Midbrain (tissue), 1 donor: ENCODE measurements at places on chromosomes 7 and 10.

DNA sequence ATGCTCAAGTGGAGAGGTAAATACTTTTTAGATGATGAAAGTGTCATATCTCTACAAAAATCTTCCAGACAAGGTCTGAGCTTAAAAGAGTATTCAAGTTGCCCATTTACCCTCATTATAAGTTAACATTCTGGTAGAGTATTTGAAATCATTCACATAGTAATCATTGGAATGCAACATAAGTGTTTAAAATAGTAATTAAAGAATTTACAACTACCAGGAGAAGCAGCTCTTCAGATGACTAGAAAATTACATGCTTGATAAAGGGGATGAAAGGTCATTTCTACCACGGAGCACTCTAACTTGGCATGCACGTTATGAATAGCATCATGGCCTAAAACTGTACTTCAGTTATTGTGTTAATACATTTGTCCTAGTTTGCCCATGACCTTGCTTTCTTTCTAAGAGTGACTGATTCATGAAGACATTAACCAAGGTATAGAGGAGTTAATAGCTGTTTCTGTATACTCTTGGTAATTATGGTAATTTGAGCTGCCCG, 120.0 kb downstream of the SEMA3E start:
- no peak for DNase-seq

DNA sequence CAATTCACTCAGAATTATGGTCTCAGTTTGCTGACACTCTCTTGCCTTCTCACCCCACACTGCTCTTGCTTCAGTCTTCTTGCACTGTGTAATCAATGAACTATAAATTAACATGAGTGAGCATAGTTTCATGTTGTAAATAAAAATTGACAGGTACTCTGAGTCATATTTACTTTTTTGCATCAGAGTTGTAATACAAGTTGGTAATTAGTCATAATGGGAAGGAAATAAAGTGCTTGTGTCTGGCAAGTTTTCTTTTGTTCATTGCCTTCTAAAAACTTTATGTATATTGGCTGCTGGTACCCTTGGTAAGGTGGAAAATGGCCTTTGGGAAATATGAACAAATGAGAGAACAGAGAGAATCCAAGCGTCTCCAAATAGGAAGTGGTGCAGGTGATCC, 169.3 kb upstream of the MAGI2 start:
- DNase-seq: no peak

GRCh38 chr7:103346396-103346795, 1.0 kb upstream of the PSMC2 start:
- no peak for DNase-seq

DNA sequence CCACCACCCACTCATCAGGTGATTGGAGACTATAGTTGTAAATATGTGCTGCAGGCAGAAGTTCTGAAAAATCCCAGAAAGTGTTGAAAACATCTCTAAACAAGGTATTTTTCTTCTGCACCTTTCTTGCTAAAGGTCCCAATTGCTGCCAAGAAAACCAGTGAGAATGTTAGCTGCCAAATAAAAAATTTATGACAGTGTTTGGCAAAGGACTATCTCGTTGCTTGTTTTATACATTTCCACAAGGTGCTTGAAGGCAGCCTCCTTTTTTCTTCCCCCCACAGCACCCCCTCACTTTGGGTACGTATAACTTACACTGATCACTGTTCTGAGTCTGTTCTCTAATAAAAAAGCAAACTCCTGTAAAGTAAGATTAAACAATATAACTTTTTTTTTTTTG, 158.6 kb upstream of the TCF7L2 start:
- no peak for DNase-seq

- no peak for DNase-seq
Measured at GRCh38 chr7:12929476-12930140, 242.2 kb downstream of the ARL4A start.

DNA sequence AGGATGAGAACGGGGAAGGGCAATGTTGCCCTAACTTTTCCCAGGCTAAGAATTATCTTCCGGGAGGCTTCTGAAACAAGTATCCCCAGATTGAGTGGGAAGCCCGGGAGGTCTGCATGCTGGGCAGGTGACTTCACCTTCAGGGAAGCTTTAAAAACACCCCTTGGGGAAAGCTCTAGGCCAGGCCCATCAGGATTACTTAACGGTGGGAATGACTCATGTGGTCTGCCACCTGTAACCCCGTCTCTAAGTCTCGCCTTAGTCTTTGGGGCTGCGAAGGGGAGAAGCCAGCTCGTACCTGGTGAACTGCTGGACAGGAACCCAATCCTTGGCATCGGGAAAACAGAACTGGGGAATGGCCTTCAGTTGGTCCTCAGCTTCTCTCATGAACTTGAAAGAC, 80.1 kb upstream of the MKRN1 start:
- no peak for DNase-seq

- DNase-seq: no peak
Measured at GRCh38 chr10:1188558-1189135, 132.5 kb downstream of the WDR37 start.

GRCh38 chr10:71725998-71726579, 6.5 kb upstream of the C10orf105 start:
- no peak for DNase-seq

GRCh38 chr10:46560381-46560780, 3.9 kb upstream of the GPRIN2 start:
- DNase-seq: no peak

DNA sequence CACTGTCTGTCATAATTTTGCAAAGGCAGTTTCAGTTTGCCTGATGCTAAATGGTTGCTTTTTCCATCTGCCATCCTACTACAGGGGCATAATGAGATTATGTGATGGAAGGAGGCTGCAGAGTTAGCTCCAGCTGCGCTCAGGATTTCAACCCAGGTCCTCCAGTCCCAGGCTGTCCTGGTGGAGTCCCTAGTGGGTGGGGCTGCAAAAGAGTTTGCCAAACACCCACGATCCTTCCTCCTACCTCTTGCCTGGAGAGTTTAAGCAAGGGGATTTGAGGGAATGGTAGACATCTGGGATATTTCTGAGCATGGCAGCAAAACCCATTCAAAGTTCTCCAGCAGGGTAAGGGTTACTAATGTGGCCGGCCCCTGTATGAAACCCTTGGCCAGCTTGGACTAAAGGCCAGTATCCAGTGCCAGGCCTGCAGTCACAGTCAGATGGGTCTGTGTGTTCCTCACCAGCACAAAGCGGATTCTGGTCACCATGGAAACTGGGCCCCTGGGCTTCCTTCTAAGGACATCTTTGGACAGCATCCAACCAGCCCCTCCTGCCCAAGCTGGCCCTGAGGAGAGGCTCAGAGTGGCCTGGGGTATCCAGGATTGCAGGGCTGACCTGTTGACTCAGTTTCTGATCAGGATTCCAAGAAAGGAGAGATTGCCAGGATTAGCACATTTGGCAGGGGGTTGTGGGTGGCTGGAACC, 42.7 kb upstream of the CHST3 start:
- DNase-seq: peak; percentile 72

DNA sequence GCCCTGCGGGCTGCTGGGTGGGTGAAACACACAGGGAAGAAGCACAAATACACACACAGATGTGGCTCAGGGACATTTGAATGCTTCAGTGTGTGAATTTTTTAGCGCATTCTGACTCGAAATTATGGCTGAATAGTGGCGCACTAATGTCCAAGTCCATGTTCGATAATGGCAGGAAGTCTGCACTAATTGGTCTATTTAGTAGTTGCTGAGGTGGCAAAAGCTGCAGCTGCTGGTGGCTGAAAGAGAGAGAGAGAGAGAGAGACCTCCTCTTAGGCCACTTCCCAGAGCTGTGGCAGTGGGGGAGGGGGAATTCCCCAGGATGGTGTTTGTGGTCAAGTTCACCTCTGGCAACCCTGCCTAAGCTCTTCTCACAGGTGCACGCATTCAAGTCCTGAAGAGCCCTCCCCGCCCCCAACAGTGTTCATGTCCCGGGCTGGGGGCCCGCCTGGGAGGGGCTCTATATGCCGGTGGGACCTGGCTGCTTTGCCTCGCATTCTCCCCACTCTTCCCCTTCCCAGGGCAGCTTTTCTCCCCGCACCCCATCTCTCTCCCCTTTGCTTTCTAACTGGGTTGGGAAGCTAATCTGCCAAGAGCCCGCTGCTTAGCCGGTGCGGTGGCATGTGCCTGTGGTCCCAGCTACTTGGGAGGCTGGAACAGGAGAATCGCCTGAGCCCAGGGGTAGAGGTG, 6.0 kb upstream of the MNX1 start:
- DNase-seq: no peak

GRCh38 chr10:66483966-66484365, 441.9 kb upstream of the LRRTM3 start:
- DNase-seq: no peak

- DNase-seq: no peak
Measured at GRCh38 chr10:50373821-50374501, 122.6 kb upstream of the ASAH2 start.

DNA sequence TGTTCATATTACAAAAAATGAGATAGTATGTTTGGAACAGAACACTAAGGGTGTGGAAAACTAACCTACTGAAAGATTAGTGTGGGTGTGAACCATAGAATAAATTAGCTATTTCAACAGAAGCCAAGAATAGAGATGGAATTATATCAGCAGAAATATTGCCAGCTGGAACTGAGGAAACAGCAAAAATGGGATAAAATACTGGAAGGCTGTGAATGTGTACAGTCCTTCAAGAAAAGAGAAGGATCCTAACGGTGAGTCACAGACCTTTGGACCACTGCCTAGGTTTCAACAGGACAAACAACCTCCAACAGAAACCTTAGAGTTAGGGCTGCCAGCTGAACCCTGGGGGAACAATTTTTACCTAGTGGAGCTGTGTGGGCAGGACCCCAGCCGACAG, 395.0 kb downstream of the ZWINT start:
- no peak for DNase-seq

- DNase-seq: peak; percentile 42
Measured at GRCh38 chr10:72087969-72088888, at the start of gene SPOCK2. Gene SPOCK2 (minus strand): TSS chr10:72088551. CDS start chr10:72088328, 223 bp downstream.

DNA sequence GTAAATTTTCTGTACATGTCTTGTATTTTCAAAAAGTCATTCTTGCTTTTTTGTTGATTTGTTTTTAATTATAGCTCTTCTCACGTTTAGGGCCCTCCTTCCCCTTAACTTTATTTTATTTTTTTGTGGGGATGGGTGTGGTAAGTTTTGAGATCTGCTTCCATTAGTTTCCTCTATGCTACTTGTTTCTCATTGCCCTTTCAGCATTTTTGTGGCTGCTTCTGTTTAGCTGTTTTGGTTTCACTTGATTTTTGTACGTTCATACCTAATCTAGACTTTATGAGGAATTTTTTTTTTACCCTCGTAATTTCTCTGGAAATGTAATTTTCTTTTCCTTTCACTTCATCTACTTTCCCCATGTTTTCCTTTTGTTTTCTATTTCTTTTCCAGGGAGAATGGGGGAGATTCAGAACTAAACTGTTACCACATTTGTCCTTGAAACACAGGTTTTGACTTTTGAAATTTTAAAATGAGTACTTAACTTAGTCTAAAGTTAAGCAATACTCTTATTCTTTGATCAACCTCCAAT, 80.8 kb downstream of the ATRNL1 start:
- no peak for DNase-seq

DNA sequence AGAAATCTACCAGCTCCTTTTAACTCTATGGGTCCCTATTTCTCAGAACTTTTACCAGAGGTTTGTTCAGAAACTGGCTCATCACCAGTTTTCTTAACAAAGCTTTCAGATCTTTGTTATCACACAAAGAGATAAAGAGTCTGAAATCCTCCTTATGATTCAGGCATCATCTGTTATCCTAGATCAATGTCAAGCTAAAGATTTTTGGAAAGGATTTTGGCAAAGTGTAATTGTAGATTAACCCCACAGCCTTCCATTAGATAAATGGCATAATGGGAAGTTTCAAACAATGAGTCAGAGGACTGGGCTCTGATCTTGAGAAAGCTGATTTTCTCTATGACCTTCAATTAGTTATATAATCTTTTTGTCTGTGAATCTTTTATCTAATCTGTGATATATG, 192.2 kb downstream of the NXPH1 start:
- DNase-seq: no peak

DNA sequence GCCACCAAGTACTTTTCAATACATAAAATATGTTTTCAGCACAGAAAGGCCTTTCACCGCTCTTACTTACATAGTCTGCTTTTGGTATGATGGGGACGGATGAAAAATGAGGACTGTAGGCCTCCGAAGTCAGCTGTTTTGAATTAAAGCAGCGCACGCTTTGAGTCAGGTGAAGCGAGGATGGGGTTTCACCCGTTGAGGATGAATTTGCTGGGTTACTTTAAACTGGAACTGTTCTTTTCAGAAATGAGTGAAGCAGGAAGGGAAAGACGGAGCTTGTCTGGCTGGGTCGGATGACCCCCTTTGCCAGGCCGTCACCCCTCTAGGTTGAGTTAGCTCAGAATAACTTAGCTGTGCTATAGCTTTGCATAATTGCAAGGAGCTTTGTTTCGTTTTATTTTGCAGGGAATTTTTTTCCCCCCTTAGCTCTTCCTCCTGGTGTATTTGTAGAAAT, 40.0 kb downstream of the CUX1 start:
- DNase-seq: no peak

DNA sequence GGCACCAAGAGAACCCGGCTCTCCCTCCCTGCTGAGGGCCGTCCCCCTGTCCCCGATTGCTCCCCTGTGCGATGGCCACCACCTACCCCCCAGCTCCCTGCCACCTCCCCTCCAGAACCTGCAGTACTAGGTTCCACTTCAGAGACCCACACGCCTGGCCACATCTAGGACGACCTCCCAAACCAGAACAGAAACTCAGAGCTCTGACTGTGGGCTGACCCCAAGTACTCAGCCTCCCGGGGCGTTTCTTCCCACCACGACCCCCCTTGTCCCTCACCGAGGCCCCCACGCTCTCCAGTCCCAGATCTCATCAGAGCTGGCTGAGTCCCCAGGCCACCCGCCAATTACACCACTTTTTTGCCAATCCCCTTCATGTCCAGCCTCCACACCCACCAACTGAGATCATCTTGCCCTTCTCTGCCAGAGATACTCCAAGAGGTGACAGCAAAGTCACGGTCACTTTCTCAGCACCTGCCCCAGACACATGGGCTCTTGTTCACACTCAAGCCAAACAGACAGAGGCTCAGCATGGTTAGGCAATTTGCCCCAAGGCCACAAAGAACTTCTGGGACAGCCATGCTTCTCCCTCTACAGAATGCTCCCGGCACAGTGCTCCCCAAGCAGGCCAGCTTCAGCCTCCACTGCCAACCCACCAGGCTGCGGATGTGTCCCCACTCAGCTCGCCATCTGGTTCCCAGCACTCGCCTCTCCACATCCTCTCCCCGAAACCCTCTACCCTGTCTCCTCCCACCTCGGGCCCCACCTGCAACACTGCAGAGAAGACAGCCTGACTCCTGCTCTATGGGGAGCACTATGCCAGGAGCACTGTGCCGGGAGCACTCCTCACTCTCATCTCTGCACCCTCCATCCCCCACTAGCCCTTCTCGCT, 4.7 kb downstream of the TMEM120A start:
- no peak for DNase-seq

GRCh38 chr7:39582536-39582935, 16.3 kb downstream of the YAE1 start:
- no peak for DNase-seq

- no peak for DNase-seq
Measured at GRCh38 chr7:94364816-94365215, 29.9 kb upstream of the COL1A2 start.

DNA sequence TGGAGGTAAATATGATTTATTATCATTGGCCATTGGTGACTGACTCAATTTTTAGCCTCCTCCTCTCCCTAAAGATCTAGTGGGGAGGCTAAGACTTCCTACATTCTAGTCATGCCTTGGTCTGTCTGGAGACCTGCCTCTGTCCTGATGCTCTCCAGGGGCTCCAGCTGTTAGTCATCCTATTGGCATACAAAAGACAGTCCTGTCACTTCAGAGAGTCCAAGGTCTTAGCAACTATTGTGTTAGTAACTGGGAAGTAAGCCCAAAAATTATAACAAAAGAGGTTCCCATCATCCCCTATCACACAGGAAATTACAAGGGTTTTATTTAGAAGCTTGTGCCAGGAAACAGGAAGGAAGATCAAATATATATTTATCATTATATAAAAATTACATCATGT, 400.6 kb upstream of the VSTM2A start:
- no peak for DNase-seq
